Cardiac septum (tissue), 1 donor: ENCODE measurements at places on chromosomes 12 and 14. TPM values are rescaled to one million over a fixed set of nuclear protein-coding genes. Genes with fewer than 3 reads are reported as not detected.

TMEM253 gene
- total RNA-seq = 0.48 TPM

OR4E2 gene
- total RNA-seq = not detected

AQP6 gene
- not detected for total RNA-seq

LRRC43 gene
- total RNA-seq = 0.43 TPM

DNAI7 gene
- total RNA-seq = 0.38 TPM

RNASE3 gene
- total RNA-seq = not detected

NOXRED1 gene
- total RNA-seq = not detected

A2ML1 gene
- total RNA-seq = not detected

VCPKMT gene
- 3.0 TPM for total RNA-seq

PELI2 gene
- total RNA-seq = 3.4 TPM

KLRG1 gene
- 3.1 TPM for total RNA-seq

MYF5 gene
- not detected for total RNA-seq

ANKLE2 gene
- 31.4 TPM for total RNA-seq

SLC2A13 gene
- total RNA-seq = 13.0 TPM

SDS gene
- total RNA-seq = 0.81 TPM

TAC3 gene
- total RNA-seq = not detected

ALDH1L2 gene
- 3.6 TPM for total RNA-seq

ING4 gene
- total RNA-seq = 20.6 TPM

ARF3 gene
- total RNA-seq = 59.5 TPM

ADAM21 gene
- total RNA-seq = 0.54 TPM

NYNRIN gene
- 5.0 TPM for total RNA-seq

TMEM63C gene
- total RNA-seq = 0.46 TPM

MOK gene
- total RNA-seq = 9.5 TPM

RNASE7 gene
- not detected for total RNA-seq

BCL2L2 gene
- total RNA-seq = 48.2 TPM

KIAA0586 gene
- total RNA-seq = 17.0 TPM

RAPGEF3 gene
- 26.3 TPM for total RNA-seq

CCDC175 gene
- not detected for total RNA-seq

PTPN6 gene
- 7.0 TPM for total RNA-seq

NR4A1 gene
- total RNA-seq = 76.3 TPM

PLEKHG7 gene
- not detected for total RNA-seq

KLRC1 gene
- total RNA-seq = 0.16 TPM

ACOT4 gene
- total RNA-seq = 0.73 TPM
